SHP77 treated with DMSO at 0.1 percent for 48 hours (cell line): ENCODE measurements at places on chromosomes 4 and X.
A peak's percentile ranks its signal among the peaks of the same experiment; 100 is the strongest.

DNA sequence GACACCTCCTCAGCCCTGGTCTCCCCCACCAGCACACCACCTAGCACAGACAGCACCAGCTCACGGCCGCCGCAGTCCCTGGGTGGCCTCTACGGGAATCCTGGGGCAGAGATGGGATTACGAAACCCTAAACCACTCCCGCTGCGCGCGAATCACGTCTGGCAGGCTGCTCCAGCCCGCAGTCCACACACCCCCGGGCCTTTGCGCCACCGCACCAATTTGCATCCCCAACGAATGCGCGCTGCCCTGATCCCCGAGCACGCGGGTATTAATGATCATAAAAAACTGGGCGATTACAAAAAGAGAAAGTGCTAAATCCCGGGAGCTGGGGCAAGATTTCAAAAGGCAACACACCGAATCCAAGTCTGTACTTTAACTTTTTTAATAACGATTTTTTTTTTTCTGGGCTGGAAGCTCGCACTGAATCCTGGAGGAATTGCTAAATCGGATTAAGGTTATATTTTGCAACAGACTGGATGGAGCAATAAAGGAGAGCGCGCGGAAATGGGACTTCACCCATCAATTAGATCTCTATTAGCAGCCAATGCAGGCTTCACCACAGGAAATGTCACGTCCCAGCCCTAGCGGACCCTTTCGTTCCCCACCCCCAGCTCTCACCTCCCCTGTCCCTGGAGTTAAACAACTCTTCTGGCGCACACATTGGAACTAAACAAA lies 69.8 kb upstream of the TMEM33 start:
- no peak for DNase-seq

DNA sequence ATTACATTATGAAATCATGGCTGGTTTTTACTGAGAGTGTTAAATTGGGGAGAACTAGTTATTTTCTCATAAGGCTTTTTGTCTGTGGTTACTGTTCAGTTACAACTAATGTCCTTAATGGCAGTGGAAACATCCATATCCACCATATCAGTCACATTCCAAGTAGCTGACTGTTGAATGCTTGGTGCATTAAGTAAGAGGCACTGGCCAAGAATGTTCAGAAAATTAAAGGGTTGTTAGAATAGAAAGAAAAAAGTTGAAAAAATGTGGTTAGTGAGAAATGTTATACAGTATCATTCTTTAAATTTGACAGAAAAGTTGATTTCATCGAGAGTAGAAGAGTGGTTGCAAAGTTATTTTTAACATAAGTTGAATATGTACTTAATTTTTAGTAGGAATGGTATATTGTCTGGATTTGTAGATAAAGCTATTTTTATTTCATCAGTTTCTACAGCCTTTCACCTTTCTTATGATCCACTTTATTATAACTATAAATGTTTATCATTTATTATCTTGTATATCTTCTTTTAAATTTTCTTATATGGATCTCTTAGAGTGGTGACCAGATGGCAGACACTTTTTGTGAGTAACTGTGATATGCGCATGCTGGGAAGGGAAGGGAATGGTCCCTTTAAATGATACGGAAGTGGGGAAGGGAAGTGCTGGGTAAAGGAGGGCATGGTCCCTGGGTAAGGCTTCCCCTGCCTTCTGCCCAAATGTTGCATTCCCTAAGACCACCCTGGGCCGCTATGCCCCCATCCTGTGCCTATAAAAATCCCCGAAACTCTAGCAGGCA lies 2407.1 kb downstream of the ARAP2 start:
- no peak for DNase-seq

GRCh38 chrX:45165726-45166125 lies 35.0 kb downstream of the DIPK2B start:
- DNase-seq = no peak

- no peak for DNase-seq
Measured at GRCh38 chr4:169225812-169226211, 44.9 kb downstream of the SH3RF1 start.

DNA sequence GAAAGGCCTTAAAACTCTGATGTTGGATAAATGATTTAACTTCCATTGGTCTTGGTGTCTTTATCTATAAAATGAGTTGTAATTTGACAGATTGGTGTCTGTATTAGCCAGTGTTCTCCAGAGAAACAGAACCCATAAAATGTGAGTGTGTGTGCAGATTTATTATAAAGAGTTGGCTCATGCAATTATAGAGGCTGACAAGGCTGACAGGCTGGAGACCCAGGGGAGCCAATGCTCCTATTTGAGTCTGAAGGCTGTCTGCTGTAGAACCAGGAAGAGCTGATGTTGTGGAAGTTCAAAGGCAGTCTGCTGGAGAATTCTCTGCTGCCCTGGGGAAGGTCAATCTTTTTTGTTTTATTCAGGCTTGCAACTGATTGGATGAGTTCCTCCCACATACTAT lies 131.7 kb downstream of the SLC4A4 start:
- DNase-seq = no peak

- no peak for DNase-seq
Measured at GRCh38 chrX:35743331-35743730, 54.8 kb upstream of the MAGEB16 start.

GRCh38 chr4:1712216-1713002 lies at the start of gene SLBP:
Gene SLBP (minus strand): TSS chr4:1712319. CDS start chr4:1712188, 131 bp downstream.
- DNase-seq = peak; percentile 40
